ENCODE measurements at places on chromosomes 2 and 18.

DNA sequence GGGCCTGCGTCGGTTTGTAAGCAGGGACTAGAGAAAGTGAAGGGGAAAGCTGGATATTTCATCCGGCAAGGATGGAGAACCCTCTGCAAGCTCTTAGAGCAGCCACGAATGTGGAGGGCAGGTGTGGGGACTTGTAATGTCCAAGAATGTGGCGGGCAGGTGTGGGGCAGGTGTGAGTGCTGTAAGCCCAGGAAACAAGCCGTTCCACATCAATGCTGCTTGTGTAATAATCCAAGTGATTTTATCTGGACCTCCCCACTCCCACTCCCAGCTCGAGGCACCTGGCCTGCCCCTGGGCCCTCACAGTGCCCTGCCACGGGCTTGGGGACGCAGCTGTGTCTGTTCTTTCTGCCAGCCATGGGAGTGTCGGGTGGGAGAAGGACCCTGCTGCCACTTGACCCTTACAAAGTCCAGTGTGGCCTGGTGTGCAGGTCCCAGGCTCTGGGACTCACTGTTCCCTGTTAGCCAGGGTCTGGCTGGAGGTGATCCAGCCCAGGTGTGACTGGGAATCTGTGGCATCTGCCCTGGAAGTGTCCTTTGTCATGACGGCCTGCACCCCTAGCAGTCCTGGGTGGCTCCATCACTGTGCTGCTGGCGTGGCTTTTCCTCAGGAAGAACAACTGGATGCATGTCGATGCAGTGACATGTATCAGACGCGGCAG, 42.8 kb downstream of the SOX11 start:
- DNase-seq = no peak

- DNase-seq = no peak
Measured at GRCh38 chr18:27249933-27250332, 64.8 kb upstream of the CHST9 start.

GRCh38 chr2:4898706-4899105, 793.5 kb upstream of the SOX11 start:
- no peak for DNase-seq

- no peak for DNase-seq
Measured at GRCh38 chr2:1837022-1837421, 92.7 kb upstream of the PXDN start.

DNA sequence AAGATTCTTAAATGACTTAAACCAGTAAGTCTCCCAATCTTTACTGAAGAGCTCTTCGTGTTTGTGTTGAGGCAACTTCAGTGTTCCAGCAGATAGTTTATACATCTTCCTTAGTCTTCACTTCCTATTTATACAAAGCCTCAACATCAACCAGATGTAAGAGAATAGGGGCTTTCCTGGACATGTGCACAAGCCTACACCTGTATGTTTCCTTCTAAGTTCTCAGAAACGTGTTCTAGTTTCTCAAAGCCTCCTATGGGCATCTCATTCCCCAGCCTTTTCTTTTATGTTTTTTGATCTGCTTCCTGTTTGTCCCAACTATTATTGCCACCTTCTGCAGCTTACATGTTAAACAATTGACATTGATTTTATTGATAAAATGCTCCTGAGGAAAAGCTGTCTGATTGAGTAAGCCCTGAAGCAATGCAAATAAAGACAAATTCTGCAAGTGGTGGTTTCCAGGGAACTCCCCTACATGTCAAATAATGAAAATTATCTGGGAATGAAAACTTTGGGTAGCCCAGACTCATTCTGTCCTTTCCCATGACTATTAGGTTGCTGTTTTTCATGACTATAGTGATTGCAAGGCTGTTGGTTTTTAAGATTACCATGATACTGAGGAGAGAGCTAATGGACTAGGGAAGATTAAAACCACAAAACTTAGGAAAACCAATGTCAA, 663.3 kb upstream of the ACVR2A start:
- no peak for DNase-seq

DNA sequence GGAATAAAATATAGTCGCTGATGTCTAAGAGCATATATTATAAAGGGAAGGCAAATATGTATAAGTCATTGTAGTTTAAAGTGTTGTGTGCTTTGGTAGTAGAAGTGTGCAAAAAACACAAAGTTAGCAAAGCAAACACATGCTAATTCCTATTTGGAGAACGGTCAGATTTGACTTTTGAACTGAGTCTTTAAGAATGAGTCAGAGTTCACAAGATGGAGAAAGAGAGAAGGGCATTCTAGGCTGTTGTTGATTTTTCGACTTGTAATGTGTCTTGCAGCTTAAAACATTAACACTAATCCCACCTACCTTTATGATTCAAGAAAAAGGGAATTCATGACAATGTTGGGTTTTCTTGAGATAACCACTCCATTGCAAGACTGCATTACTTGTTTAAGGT, 98.1 kb downstream of the CRIM1 start:
- DNase-seq = no peak

DNA sequence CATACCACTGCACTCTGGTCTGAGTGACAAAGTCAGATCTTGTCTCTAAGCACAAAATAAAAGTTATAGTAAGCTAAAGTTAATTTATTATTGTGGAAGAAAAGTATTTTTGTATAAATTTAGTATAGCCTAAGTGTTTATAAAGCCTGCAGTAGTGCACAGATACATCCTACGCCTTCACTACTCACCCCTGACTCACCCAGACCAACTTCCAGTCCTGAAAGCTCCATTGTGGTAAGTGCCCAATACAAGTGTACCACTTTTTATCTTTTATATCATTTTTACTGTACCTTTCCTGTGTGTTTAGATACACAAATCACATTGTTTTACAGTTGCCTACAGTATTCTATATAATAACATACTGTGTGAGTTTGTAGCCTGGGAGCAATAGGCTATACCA, 57.5 kb downstream of the UBE2E3 start:
- DNase-seq = no peak

DNA sequence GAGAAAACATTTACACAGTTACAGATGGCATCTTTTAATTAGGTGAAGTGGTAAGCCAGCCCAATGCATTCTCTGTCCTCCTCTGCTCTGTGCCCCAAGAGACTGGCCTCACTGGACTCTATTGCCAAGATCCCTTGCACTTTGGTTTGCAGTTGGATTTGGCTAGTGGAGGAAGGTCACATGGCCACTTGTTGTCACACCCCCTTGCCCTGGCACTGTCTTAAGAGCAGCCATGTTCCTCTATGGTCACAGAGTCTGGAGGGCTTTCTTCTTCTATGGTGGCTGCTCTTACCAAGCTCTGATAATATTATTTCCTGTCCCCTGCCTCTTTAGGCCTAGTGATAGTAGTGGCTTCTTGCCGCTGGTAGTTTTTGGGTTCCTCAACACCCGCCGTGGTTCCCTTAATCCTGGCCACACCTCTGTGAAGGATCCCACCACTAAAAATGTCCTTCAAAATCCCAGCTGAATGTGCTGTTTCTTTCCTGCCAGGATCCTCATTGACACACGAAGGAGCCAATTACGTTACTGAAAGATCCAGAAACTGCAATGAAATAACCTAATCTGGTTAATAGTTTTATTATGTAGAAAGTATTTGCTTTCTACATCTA, 111.1 kb downstream of the CDC42EP3 start:
- DNase-seq = no peak

DNA sequence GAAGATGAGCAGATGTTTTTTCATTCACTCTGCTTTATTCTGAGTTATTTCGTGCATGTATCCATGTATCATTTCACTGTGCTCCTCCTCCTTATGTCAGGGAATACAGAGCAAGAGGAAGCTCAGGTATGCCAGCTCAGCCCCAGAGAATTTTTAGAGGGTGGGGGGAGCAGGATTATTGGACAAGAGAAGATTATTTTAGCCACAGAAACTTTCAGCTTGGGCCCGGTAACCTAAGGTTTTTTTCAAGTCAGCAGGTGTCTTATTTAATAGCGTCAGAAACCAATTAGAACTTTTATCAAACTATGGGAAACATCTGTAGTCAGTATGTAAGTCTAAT, 232.9 kb upstream of the SIX3 start:
- no peak for DNase-seq

GRCh38 chr18:34509879-34510586, 200.1 kb upstream of the DTNA start:
- DNase-seq = no peak

DNA sequence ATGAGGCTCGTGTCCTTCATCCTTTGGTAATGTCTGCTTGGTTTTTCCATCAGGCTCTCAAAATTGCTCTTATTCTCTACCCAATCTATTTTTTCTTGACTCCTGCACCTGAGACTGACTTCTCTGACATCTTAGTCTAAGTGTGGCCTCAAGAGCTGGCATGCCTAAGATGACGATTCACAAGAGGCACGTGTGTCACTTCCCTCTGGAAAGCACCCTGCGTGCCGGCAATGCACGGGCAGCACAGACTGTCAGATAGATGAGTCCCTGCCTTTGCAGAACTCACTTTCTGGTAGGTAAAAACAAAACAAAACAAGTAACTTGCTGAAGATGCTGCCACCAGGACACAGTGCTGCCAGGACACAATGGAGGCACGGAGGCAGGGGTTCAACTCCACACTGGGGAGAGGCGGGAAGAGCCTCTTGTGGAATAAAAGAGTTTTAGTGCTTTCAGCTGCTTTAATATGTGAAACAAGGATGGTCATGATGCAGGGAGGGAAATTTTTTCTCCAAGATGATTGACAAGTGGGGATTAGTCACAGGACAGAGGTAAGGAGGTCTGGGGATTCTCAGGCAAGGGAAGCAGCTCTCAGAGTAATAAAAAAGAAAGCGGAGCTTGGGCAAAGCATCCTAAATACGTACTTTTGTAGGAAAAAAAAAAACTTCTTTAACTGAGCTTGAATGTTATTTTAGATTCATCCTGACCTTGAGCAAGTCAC, 27.3 kb downstream of the CYB5A start:
- no peak for DNase-seq

DNA sequence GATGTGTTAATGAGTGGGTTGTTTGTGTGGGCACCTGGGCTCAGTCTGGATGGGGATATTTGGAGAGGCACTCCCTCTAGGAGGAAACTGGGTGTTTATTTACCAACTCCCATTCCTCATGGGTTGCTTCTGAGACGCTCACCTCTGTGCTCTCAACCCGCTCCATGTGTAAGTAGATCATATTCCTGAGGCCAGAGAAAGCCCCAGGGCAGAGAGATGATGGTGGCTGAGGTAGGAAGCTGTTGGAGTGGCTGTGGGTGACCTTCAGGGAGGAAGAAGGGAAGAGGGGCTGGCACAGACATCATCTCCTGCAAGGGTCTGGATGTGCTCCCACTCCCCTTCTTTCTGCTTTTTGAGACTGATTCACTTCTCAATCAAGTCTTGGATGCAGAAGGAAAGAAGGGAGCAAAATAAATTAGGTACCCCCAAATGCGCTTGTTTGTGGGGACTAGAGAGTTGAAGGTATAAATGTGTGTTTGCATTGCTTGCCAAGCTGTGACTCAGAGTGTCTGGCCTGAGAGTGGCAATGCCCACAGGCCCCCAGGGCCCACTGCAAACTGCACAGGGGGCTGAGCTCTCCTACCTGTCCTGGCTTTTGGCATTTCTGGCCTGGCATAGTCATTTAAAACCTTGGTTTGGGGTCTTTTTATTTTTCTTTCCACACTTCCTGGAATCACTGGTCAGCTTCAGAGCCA, 57.2 kb upstream of the TNP1 start:
- no peak for DNase-seq

DNA sequence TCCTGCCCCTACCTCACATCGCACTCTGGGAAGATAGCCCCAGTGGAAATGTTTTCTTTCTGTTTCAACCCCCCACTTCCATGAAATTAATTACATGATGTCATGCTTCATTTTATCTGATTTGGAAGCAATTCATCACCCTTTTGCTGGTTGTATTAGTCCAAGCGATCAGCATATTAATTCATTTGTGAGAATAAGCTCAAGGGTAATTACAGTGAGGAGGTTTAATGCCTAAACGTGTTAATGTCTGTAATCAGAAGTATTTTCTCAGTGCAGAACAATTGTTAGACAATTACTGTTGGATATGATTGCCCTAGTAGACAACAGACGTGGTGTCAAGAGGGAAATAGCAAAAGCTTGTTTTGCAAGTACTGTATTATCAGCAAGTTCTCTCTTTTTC, 746.3 kb downstream of the CPS1 start:
- DNase-seq = no peak

DNA sequence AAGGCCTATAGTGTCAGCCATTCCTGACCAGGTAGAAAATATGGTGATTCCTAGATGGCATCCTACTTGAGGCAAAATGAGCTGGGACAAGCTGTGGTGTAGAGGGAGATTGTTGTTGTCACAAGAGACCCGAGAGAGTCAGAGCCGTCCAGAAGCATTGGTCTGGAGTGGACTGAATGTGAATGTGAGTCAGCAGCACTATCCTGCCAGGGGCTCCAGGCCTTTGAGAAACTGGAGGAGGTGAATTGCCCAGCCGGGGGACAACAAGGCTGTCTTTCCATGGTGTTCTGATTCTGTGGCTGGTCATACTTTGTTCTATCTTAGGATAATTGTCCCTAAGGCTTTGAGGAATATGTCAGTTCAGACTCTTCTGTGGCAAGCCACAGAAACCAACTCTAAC, 29.4 kb upstream of the EIF2AK3 start:
- no peak for DNase-seq

DNA sequence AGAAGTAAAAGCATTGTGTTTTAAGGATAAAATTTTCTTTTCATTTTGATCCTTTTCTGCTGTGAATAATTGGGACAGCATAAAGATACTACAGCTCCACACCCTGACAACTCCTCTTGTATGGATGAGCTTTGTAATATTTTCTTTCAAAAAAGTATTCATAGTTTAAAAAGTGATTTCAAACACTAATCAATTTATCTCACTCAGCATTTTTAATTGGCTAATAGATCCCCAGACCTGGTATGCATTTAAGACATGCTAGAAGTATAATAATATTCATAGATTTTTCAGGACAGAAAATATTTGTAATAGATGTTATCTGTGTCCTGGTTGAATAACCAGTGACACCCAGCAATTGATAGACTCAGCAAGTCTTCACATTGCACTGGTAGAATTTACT, 510.7 kb downstream of the RIT2 start:
- DNase-seq = no peak

DNA sequence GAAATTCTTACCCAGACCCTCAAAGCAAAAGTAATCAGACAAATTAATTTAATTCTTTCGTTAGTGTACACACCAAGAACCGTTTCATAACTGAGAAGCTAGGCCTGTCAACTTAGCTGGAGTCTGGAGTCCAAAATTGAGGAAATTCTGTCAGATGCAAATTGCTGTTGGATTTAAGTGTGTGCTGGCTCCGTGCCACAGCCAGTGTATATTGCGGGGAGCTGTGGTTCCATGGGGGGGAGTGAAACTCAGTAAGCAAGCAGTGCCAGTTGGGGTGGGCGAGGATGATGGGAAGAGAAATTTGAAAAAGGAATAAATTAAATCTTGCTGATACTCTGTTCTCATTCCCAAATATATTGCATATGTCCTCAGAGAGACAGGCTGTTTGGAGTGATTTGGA, 4.0 kb downstream of the ARPC2 start:
- no peak for DNase-seq

DNA sequence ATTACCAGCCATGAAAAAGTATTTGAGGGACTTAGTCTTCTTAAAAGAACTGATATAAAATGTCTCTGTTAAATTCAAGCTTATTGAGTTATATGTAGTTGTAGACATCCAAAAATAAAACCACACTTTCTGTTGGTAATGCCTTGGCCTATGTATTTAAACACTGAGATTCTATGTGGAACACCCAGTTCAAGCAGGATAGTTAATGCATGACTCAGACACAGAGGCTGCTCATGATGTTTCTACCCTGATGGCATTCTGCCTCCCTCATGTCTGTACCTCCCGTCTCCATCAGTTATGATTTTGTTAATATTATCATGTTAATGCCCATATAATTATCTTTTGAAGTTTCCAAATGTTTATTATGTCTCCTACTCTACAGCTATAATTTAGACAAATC, 164.5 kb downstream of the XIRP2 start:
- no peak for DNase-seq
